Glutamatergic neuron (in vitro differentiated cells): ENCODE measurements at places on chromosomes 12 and 14. TPM values are rescaled to one million over a fixed set of nuclear protein-coding genes. Genes with fewer than 3 reads are reported as not detected.

GRCh38 chr14:77036484-77037214 is 8.1 kb upstream of the IRF2BPL start:
- peaks cover 60% of the 10 kb centered on the region for H3K4me1 ChIP-seq
- peak overlapping the region; percentile 79 for H3K27ac ChIP-seq
- H3K4me3 ChIP-seq, result peak overlapping the region; percentile 56
- no peaks in the 10 kb centered on the region for H3K36me3 ChIP-seq
- DNase-seq, result no peak

DNA sequence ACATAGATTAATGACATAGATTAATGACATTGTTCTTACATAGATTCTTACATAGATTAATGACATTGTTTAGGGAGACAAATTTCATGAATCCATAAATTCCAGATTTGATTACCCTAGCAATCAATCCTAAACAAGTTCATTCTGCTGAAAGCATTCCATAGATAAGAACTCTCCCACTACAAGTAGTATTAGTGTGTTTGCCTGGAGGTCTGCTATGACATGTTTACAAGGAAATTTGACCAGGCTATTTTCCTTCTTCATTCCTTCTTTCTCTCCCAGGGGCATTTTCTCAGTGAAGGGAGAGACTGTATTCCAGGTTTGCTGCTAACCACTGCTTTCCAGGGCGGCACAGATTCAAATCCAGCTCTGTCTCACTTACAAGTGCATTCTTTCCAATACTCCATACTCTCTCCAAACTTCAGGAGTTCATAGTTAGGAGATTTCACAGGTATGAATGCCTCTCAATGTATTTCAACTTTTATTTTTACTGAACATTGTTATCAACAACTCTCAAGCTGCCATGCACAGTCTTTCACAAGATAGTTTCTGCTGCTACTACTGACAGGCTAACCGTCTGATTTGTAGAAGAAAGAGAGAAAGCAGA is 134.5 kb downstream of the SLC38A1 start:
- H3K27ac ChIP-seq, result no peak overlapping the region
- DNase-seq, result no peak
- H3K4me3 ChIP-seq, result no peak overlapping the region
- no peaks in the 10 kb centered on the region for H3K27me3 ChIP-seq
- no peaks in the 10 kb centered on the region for H3K36me3 ChIP-seq
- H3K4me1 ChIP-seq, result peaks cover 2% of the 10 kb centered on the region

DNA sequence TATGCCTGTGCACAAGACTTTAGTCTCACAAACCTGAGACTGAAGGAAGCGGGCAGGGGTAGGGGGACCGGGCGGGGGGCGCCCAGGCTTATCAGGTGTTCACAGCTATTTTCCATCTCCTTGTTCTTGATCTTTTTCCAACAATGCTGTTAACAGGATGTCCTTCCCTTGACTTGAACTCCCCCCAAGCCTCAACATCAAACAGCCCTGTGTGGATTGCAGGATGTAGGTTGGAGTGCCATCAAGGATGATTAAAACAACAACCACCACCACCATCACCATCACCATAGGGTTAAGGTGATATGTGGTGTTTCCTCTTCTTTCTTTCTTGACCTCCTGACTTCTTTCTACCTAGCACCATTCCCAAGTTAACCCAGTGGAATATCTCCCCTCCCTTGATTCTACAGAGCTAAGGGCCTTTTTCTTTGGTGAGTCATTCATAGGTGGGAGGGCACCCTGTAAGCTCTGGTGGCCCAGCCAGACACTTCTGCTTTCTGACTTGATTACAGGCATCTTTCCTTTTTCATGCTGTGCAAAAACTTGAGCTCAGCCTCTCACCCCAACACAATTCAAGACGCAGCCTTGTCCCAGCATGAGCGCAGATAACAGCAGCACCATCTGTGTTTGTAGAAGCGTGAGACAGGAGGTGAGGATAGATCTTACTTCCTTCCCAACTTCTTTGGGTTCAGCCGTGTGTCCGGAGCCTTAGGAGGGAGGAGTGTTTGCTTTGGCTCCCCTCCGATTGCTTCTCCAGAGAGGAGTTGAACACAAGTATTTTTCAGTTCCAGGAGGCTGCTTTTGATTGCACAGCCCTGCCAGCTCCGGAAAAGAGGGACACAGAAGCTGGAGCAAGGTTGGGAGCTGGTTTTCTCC is 26.8 kb downstream of the FLVCR2 start:
- DNase-seq, result no peak
- H3K4me3 ChIP-seq, result no peak overlapping the region
- H3K36me3 ChIP-seq, result no peaks in the 10 kb centered on the region
- no peaks in the 10 kb centered on the region for H3K4me1 ChIP-seq
- no peaks in the 10 kb centered on the region for H3K27me3 ChIP-seq

- DNase-seq, result no peak
- H3K4me3 ChIP-seq, result no peak overlapping the region
- no peak overlapping the region for H3K27ac ChIP-seq
- no peaks in the 10 kb centered on the region for H3K27me3 ChIP-seq
- no peaks in the 10 kb centered on the region for H3K4me1 ChIP-seq
- no peaks in the 10 kb centered on the region for H3K36me3 ChIP-seq
Observed at GRCh38 chr12:33251548-33251947, 188.1 kb downstream of the SYT10 start.

- H3K4me1 ChIP-seq, result peaks cover 10% of the 10 kb centered on the region
- no peak overlapping the region for H3K27ac ChIP-seq
- peaks cover 1% of the 10 kb centered on the region for H3K27me3 ChIP-seq
- no peak overlapping the region for H3K4me3 ChIP-seq
- no peak for DNase-seq
- H3K36me3 ChIP-seq, result peaks cover 4% of the 10 kb centered on the region
Observed at GRCh38 chr12:125015680-125016310, 22.4 kb downstream of the BRI3BP start.

DNA sequence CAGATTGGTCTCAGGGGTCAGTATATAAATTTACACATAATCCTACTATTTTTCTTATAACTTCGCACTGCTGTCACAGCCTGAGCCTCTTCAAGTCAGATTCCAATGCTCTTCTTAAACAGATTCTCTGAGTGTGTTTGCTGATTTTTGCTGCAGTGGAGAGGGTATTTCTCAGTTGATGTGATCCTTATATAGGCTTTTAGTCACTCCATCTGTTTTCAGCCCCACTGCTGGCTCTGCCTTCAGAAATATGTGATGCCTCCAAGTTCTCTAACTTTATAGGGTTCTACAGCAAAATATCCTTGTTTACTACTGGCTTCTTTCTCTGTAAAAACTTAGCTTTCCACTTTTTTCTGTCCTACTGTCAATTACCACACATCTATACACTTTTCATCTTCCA is 702.7 kb downstream of the NRXN3 start:
- no peaks in the 10 kb centered on the region for H3K27me3 ChIP-seq
- no peaks in the 10 kb centered on the region for H3K4me1 ChIP-seq
- no peak for DNase-seq
- H3K36me3 ChIP-seq, result no peaks in the 10 kb centered on the region
- no peak overlapping the region for H3K27ac ChIP-seq
- no peak overlapping the region for H3K4me3 ChIP-seq

DNA sequence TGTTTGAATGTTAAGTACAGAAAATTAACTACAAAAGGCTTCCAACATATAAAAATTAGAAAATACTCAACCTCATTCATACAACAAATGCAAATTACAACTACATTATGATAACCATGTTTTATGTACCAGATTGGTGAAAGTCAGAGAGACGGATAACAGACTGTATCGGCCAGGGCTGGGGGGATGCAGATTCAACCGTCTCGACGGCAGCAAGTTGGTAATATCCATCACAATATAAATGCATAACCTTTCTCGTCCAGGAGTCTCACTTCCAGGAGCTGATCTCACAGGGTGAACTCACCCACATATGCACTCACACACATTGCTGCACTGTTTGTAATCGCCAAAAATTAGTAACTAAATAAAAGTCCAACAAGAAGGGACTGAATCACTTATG is 89.4 kb downstream of the ITPK1 start:
- peak overlapping the region; percentile 41 for H3K27ac ChIP-seq
- DNase-seq, result no peak
- H3K36me3 ChIP-seq, result peaks cover 8% of the 10 kb centered on the region

The ACSS3 gene
- 3.6 TPM for total RNA-seq

The CLEC4D gene
- total RNA-seq, result not detected

The GPRC5A gene
- total RNA-seq, result not detected

The OTUB2 gene
- total RNA-seq, result 5.5 TPM

The MYF5 gene
- total RNA-seq, result not detected

The NR1H4 gene
- total RNA-seq, result not detected

The ADAMTS20 gene
- 7.0 TPM for total RNA-seq

The MUCL1 gene
- total RNA-seq, result not detected
